ENCODE measurements at places on chromosomes 2 and 18.

DNA sequence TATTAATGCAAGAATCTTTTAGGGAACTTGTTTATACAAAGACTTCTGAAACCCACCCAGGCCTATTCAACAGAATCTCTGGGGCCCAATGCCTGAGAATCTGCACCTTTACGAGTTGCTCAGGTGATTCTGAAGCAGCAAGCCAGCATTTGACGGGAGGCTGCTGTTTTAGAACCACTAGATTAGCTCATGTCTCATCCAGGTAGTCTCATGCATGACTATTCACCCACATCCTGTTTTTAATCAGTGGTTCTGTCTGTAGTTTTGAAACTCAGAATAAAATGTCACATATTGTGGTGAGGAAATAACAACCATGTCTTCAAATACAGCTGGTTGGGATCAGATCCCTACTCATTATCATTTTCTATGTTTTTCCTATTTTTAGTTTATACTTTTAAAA lies 39.5 kb downstream of the CYTIP start:
- DNase-seq = no peak

DNA sequence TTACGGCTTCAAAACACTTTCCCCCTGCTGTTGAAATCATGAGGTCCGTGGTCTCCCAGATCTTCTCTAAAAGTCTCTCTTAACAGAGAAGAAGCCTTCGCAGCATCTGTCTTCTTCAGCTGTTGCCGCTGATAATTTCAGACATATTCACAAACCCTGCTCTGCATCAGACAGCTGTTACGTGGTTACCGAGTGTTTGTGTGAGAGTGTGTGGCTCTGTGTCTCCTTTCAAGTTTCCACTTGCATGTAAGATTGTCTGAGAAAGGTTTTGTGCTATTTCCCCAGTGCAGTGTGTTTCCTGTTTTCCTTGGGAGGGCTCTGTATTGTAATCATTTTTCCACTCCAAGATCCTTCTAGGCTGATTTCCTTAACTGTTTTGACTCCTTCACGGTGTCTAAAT lies 32.8 kb downstream of the MAIP1 start:
- DNase-seq = no peak

DNA sequence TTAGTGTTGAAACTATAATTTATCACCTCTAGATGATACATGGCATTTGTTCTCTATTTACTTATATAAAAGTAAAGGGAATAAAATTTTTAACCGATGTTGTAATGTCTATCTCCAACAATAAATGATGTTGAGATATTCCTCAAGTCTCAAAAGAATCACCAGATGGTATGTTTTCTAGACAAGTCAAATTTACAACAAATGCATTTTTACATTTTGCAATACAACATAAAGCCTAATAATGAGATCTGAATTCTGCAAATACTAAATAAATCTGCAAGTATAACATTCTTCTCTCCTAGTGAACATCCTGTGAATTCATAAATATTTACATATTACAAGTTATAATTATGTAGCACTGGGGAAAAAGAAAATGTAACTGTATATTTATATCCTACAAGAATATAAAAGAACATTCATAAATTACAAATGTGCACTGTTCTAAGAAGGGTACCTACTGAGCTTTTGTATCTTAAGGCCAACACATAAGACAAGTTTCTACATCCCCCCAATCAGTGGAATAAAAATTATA lies 1504.4 kb upstream of the ZEB2 start:
- no peak for DNase-seq

GRCh38 chr18:57981308-57982028 lies 62.6 kb upstream of the NEDD4L start:
- DNase-seq = no peak

- DNase-seq = no peak
Measured at GRCh38 chr2:138708682-138709241, 71.4 kb downstream of the NXPH2 start.

- no peak for DNase-seq
Measured at GRCh38 chr2:85110991-85111560, 22.1 kb upstream of the TCF7L1 start.

- no peak for DNase-seq
Measured at GRCh38 chr2:26978061-26978596, 7.7 kb downstream of the MAPRE3 start.

GRCh38 chr2:67130531-67131256 lies 266.4 kb upstream of the ETAA1 start:
- DNase-seq = no peak

DNA sequence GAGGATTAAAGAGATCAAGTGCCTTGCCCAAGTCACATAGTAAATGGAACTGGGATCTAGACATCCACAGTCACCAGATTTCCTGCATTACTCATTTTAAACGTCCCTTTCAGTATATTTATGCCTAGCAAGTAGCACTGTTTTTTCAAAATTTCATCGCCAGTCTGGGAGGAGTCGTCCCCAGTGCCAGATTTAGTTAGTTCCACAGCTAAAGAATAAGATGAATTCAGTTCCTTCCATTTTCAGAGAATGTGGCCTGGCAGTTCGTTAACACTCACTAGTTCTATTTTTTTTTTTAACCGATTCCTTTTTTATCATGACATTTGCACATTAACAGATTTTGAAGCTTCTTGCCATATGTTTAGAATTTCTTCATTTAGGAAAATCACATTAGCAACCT lies 11.2 kb downstream of the GRP start:
- no peak for DNase-seq

GRCh38 chr2:231709981-231710798 lies 1.9 kb downstream of the PTMA start:
- DNase-seq = no peak

DNA sequence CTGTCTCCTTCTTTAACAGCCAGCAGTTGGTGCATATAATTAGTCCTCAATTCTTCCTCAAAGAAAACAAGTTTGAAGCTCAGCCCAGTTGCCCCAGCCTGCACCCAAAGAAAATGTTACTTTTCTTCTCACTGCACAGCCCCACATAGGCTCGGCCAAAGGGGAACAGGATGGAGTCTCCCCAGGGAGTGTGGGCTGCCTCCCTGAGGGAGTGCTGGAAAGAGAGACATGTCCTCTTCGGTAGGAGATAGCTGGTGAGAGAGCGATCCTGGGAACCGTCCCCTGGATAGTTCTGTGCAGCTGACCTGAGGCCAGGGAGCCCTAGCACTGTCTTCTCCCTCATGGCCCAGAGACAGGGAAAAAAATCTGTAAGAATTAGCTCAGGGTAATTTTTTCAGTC lies 37.9 kb upstream of the CD207 start:
- DNase-seq = no peak

DNA sequence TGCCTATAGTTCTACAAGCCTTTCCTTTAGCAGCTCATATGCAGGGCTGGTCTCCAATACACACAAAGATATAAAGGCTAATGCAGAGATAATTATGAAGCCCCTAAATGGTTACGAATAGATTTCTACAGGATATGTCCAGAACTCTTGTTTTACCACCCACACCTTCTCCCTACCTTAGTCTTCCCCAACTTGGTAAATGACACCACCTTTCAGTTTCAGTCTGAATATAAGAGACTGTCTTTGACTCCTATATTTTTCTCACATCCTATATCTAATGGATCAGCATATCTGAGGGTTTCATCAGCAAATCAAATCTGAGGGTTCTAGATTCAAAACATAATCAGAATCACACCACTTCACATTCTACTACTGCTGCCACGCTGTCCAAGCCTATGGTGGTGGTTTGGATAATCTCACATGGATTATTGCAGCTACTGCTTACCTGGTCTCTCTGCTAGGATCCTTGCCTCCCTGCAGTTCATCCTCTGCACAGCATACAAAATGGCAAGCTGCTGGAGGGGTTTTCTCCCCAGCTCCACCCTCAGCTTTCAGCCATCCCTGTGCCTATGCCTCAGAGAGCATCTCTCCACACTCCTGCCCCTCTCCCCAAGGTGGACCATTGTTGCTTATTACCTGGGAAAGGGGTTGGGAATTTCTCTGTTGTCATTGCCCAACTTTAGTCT lies 178.0 kb upstream of the SPOPL start:
- DNase-seq = no peak

DNA sequence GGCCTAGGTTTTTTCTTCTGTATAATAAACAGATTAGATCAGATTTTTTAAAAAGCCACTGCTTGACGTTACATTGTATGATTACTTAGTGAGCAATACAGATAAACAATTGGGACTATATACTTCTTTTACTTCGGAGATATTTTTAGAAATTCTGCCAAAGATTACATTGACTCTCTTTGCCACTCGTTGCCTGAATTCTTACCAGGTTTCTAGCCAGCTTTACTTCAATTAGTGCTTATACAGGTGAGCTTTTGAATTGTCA lies 156.6 kb downstream of the HAUS1 start:
- DNase-seq = no peak

- DNase-seq = no peak
Measured at GRCh38 chr18:76463358-76463757, 31.7 kb downstream of the ZNF516 start.

GRCh38 chr2:46202453-46202852 lies 94.8 kb upstream of the EPAS1 start:
- no peak for DNase-seq

DNA sequence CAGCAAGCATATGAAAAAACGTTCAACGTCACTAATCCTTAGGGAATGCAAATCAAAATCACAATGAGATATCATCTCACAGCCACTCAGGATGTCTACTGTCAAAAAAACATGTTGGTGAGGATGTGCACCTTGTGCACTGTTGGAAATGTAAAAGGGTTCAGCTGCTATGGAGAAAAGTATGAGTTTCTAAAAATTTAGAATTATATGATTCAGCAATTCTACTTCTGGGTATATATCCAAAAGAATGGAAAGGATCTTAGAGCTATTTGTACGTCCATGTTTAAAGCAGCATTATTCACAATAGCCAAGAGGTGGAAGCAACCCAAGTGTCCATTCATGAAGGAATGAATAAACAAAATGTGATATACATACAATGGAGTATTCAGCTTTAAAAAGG lies 50.0 kb downstream of the CFAP210 start:
- DNase-seq = no peak

GRCh38 chr2:203061346-203061745 lies 46.7 kb downstream of the NBEAL1 start:
- no peak for DNase-seq
